ENCODE measurements at places on chromosomes 13 and 19. TPM values are rescaled to one million over a fixed set of nuclear protein-coding genes. Genes with fewer than 3 reads are reported as not detected.
A peak's percentile ranks its signal among the peaks of the same experiment; 100 is the strongest.

- no peak overlapping the region for H3K27ac ChIP-seq
- H3K4me1 ChIP-seq: no peaks in the 10 kb centered on the region
- no peaks in the 10 kb centered on the region for H3K27me3 ChIP-seq
- no peaks in the 10 kb centered on the region for H3K36me3 ChIP-seq
Observed at GRCh38 chr13:34435338-34435737, 506.7 kb upstream of the NBEA start.

DNA sequence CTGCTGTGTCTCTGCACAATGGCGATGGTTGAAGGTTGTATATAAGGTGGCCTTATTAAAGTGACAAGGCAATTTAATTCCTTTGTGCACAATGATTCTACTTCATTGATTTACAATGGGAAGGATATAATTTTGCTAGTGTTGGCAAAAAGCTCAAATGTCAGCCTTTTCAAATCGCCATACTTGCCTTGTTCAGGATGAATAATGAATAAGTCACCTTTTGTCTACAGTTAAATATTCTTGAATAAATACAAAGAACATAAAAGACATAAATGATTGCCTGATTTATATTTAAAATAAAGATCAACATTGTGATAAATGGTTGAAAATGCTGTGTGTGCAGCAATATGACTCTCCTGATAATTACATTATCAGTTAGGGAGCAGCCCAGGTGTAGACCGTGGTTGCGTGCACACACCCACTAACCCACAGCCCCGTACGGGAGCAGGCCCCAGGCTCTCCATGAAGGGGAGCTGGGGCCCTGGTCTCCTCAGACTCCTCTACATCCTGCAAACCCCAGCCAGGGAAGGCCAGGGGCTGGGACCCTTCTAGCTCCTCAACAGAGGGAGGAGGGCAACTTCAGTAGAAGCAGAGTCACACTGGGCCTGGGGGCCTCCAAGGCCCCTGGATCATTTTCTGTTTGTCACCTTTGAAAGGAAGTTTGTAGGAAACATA lies 64.9 kb downstream of the TEX29 start:
- no peak for DNase-seq
- H3K36me3 ChIP-seq: no peaks in the 10 kb centered on the region
- H3K27ac ChIP-seq: no peak overlapping the region

DNA sequence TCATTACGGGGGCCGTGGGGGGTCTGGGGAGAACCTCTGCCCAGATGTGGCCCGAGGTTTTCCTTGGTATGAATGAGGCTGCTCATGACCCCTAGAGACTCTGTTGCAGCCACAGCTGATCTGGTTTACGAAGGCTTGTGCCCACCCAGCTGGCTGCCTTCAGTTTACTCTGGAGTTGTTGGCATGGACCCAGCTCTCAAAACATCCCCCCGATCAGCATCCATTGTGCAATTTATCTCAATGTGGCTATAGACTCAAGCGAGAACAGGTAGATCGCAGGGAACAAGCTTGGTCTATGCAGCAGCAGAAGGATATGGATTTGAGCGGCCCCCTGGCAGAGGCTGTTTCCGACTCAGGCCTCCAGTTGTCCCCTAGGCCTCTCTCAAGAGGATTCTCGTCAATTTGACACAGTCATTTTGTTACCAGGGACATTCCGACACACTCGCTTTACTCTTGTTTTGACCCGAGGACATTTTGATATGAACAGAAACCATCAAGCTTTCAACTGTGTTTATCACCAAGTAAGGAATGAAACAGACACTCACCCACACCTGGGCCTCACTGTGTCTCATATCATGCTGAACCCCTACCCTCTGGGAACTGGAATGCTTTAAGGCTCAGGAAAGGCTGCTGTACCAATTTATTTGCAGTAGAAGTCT lies 161.5 kb downstream of the KATNAL1 start:
- H3K4me1 ChIP-seq: peaks cover 8% of the 10 kb centered on the region
- H3K36me3 ChIP-seq: no peaks in the 10 kb centered on the region
- H3K27ac ChIP-seq: no peak overlapping the region
- no peaks in the 10 kb centered on the region for H3K27me3 ChIP-seq
- no peak overlapping the region for H3K4me3 ChIP-seq

DNA sequence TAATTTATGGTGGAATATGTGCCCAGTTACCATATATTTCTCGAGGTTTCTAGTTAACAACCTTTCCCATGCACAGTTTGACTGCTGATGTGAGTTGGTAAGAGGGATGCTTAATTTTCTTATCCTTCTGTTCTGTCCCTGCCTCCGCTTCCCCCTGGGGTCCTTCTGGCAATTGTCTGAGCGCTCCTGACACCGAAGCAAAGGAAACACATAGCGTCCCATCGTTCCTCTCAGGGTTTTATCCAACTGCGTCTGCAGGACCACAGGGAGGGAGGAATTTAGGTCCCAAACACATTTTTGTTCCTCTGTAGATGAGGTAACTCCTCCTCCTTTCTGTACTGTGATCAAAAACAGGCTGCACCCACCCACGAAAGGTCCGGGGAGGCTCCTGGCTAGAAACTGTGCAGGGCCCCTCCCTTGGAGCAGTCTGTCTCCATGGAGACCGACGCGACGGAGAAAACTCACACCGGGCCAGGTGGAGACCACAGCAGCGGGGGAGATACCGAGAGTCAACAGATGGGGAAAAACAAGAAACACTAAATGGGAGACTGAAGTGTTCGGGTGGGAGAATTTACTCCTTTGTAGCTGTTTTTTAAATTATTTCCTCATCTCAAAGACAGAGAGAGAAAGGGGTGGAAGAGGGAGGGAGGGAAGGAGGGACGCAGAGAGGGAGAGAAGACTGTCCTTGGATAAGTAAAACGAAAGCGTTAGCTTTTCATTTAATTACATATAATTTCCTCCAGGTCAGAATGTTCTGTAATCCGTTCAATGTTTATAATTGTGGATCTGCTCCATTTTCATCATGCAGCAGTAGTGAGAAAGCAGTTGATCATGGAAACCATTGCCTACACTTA lies 191.8 kb upstream of the NBEA start:
- no peaks in the 10 kb centered on the region for H3K4me1 ChIP-seq
- no peaks in the 10 kb centered on the region for H3K36me3 ChIP-seq
- no peak overlapping the region for H3K27ac ChIP-seq
- no peaks in the 10 kb centered on the region for H3K27me3 ChIP-seq

- no peaks in the 10 kb centered on the region for H3K27me3 ChIP-seq
- H3K4me1 ChIP-seq: no peaks in the 10 kb centered on the region
- no peak overlapping the region for H3K4me3 ChIP-seq
Observed at GRCh38 chr13:97212601-97213040, 9.5 kb upstream of the MBNL2 start.

GRCh38 chr13:103349211-103349980 lies 283.2 kb upstream of the SLC10A2 start:
- H3K27ac ChIP-seq: no peak overlapping the region
- H3K4me3 ChIP-seq: no peak overlapping the region
- H3K4me1 ChIP-seq: no peaks in the 10 kb centered on the region
- H3K27me3 ChIP-seq: no peaks in the 10 kb centered on the region
- H3K36me3 ChIP-seq: no peaks in the 10 kb centered on the region
- DNase-seq: no peak

DNA sequence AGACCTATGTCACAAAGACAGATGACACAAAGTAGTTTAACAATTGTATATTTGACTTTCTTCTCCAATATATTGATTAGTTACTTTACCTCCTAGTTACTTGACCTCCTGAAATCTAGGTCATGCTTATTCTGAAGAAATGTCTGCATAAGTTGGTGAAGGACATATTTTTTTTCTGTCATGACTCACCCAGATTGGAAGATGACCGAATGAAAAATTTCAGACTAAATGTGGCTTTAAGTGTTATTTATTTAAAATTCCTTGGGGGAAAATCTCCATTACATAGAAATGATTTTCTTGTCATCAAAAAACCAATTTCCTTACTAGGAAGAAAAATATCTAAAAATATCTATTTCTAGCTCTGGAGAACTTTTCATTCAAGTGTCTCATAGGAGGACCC lies 217.1 kb downstream of the POSTN start:
- DNase-seq: no peak
- H3K27ac ChIP-seq: no peak overlapping the region
- no peaks in the 10 kb centered on the region for H3K27me3 ChIP-seq
- no peaks in the 10 kb centered on the region for H3K4me1 ChIP-seq
- H3K4me3 ChIP-seq: no peak overlapping the region

GRCh38 chr13:61485128-61485765 lies 69.6 kb upstream of the PCDH20 start:
- no peaks in the 10 kb centered on the region for H3K27me3 ChIP-seq
- H3K36me3 ChIP-seq: no peaks in the 10 kb centered on the region
- H3K27ac ChIP-seq: no peak overlapping the region

GRCh38 chr13:30071969-30072817 lies 221.8 kb upstream of the UBL3 start:
- H3K27ac ChIP-seq: no peak overlapping the region
- DNase-seq: no peak
- no peaks in the 10 kb centered on the region for H3K36me3 ChIP-seq
- H3K4me3 ChIP-seq: no peak overlapping the region
- H3K4me1 ChIP-seq: no peaks in the 10 kb centered on the region
- no peaks in the 10 kb centered on the region for H3K27me3 ChIP-seq

DNA sequence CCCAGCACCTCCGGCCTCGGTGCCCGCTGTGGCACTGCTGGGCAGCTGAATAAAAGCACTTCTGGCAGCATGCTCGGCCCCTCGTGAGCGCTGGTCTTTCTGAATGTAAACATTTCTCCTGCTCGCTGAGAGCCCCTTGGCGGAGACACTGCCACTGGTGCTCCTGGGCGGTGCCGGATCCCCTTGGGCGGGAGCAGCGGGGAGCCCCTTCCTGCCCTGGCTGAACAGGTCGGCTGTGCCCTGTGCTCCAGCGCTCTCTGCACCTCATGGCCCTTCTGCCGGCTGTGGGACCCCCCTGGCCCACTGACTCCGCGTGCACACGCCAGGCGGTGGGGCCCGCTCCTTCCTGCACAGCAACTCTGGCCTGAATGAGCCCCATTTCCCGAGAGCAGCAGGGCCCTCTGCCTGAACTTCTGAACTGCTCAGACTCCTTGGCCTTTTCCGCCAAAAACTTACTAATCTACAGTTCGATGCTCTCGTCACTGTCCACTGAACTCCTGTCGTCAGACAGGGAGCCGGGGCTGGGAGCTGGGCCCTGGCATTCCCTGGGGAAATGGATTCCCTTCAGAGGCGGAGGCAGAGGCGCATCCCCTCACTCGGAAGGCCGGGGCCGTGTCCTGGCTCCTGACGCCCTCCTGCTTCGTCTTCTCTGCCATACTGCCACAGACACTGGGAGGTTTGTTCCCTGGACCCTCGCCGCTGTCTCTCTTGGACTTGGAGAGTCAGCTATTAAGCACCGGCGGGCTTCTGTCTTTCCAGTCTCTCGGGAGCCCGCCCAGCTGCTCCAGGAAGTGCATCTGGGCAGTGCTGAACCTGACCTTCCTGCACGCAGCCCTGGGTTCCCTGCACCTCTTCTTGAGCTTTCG lies 14.2 kb downstream of the RB1 start:
- H3K4me3 ChIP-seq: peak overlapping the region; percentile 31
- no peak overlapping the region for H3K27ac ChIP-seq
- no peaks in the 10 kb centered on the region for H3K27me3 ChIP-seq
- no peaks in the 10 kb centered on the region for H3K36me3 ChIP-seq
- no peak for DNase-seq

- DNase-seq: no peak
- H3K27me3 ChIP-seq: no peaks in the 10 kb centered on the region
- no peak overlapping the region for H3K4me3 ChIP-seq
- H3K36me3 ChIP-seq: no peaks in the 10 kb centered on the region
- H3K4me1 ChIP-seq: no peaks in the 10 kb centered on the region
Observed at GRCh38 chr13:51782026-51782710, 21.8 kb downstream of the DHRS12 start.

DNA sequence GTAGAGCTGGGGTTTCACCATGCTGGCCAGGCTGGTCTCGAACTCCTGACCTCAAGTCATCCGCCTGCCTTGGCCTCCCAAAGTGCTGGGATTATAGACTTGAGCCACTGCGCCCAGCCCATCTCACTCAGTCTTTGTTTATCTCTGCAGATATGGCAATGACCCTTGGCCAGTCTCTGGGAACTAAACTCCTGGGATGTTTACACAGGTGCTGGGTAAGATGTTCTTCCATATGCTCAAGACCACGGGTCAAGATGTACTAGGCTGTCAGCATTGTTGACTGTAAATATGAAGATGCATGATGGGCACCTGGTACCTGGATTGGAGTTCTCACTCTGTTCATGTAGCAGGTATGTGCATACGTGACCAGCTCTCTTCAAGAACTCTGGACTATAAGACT lies 35.8 kb downstream of the ZNF473 start:
- no peaks in the 10 kb centered on the region for H3K27me3 ChIP-seq
- no peak overlapping the region for H3K27ac ChIP-seq
- H3K36me3 ChIP-seq: no peaks in the 10 kb centered on the region
- no peak for DNase-seq
- H3K4me3 ChIP-seq: no peak overlapping the region

DNA sequence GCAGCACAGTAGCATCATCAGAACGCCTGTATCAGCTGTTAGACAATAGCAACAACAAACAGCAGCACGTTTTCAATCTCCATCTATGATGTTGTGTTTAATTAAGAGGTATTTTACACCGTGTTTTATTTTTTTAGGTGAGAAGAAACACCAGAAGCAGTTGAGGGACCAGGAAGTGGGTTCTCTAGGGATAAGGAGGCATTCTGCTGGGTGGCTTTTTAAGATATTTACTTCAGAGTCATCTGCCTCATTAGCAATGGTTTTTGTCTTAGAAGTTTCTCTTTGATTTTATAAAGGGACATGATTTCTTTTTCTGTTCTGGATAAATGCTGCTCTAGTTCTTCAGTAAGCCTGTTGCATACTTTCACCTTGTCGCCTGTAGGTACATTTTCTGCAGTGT lies 8.2 kb downstream of the CKAP2 start:
- no peaks in the 10 kb centered on the region for H3K4me1 ChIP-seq
- DNase-seq: no peak
- no peak overlapping the region for H3K4me3 ChIP-seq
- H3K27me3 ChIP-seq: no peaks in the 10 kb centered on the region
- H3K27ac ChIP-seq: no peak overlapping the region

- DNase-seq: no peak
- no peak overlapping the region for H3K4me3 ChIP-seq
- H3K27me3 ChIP-seq: no peaks in the 10 kb centered on the region
- H3K4me1 ChIP-seq: peaks cover 20% of the 10 kb centered on the region
Observed at GRCh38 chr19:2423071-2423914, 4.1 kb downstream of the TIMM13 start.

- no peaks in the 10 kb centered on the region for H3K27me3 ChIP-seq
- H3K4me1 ChIP-seq: no peaks in the 10 kb centered on the region
- H3K36me3 ChIP-seq: no peaks in the 10 kb centered on the region
- no peak overlapping the region for H3K27ac ChIP-seq
Observed at GRCh38 chr13:48782429-48782840, 128.7 kb downstream of the CYSLTR2 start.

The SH2D3A gene
- 0.96 TPM for total RNA-seq

The ADGRE2 gene
- total RNA-seq: 1.9 TPM
